ENCODE measurements at places on chromosomes 2 and 18.

GRCh38 chr18:25167612-25168410, 184.2 kb downstream of the ZNF521 start:
- DNase-seq: no peak

DNA sequence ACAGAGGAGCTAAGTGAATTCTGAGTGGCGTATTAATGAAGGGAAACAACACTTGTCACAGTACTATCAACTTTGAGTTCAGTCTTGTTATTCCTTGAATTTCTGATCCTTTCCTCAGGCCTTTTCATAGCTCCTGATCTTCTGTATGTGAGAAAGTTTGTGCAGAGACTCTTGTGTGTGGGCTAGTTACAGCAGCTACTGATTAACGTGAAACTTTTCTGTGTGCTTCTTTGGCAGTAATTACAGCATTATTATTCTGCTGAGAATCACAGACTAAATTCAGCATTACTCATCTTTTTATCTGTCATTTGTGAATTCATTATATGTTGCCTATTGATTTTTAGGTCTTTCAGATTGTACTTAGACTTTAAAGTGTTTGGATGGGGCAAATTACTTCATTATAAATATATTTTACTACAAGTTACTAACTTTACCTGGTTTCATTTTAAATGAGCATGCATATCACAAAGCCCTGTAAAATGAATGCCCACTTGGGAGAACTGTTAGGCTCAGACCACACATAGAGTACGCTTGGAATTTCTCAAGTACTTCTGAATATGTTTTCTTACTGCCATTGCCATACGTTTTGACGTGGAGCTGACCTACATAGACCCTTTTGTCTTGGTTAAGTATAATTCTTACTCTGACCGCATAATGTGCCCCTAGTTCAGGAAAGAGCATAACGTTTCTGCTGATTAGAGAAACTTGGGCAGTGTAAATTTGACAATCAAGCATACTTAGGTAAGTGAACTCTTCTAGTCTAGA, 36.2 kb downstream of the CREB1 start:
- no peak for DNase-seq

DNA sequence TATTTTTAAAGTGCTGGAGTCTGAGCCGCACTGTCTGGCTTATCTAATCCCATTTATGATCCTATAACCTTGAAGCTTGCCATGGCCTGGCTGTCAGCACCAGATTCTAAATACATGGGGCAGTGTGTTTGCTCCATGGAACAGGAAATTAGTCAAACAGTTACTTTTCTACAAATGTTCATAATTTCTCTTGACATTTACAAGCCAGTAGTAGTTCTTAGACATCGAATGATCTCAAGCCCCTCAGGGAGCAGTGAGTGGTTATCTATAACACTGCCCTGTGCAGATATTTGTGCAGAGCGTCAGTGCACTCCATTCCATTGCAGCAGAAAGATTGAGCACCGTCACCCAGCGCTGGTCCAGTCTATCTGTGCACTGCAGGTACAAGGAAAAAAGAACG, 205.2 kb downstream of the AGPS start:
- no peak for DNase-seq

GRCh38 chr2:134392442-134393074, 138.7 kb downstream of the MGAT5 start:
- no peak for DNase-seq

DNA sequence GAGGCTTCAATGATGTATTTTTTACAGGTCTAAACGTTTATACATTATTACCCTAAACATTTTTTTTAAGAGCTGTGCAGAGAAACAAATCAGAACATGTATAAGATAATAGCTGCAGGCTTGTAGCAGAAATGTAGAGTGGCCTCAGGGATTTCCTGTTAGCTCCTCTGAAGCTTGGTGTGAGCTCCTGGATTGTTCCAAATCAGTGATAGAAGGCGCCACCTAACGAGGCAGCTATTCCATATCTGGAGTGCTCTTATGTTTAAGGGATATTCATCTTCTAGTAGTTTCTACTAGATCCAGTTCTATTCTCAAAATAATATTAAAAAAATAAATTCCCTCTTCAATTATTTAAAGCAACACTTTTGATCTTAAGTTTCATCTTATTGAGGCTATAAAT, 93.1 kb downstream of the LRP1B start:
- DNase-seq: no peak

DNA sequence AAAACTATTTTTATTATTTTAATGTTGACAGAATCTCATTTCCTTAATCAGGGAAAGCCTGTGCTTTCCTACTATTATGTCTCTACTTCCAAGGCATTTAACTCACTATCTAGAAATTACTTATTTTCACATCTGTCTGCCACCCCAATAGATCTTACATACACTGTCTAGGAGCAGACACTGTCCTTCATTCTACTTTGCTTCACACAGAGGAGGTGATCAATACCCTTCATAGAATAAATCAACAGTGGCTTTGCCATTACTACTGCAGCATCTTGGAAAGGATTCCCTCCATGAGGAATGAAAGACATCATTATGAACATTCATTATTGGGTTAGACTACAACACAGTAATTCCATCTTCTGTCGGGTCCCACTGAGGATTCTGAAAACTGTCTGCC, 31.7 kb downstream of the CDH20 start:
- no peak for DNase-seq

DNA sequence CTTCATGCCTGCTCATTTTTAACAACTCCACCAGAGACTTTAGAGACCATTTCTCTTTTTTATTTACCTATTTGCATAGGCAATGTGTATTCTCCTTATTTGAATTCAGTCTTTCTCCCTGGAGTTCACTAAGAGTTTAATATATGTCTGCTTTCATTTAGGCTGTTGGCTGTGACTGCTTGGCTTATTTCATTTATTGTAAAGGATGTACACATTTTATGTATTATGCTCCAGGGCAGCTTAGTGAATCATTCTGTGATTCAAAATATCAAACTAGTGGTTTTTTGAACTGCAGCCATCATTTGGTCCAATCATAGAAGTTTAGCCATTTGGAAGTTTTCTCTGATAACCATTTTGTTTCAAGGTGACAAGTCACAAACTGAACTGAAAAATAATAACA, 229.6 kb downstream of the LPIN1 start:
- DNase-seq: no peak

DNA sequence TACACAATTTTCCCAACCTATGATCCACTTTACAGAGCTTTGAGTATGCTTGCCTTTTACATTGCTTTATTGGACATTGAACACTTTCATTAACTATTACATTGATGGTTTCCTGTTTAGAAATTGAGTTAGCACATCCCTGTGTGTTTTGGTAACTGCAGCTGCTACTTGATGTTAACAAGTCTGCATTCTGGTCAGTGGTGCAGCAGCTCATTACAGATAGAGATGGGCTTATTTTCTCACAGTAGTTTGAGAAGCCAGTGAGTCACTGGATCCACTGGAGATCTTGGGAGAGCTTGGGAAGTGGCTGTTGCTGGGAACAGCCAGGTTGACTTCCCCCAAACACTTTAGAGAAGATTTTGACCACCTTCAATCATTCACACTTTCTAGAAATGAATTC, 150.5 kb downstream of the ARHGAP15 start:
- DNase-seq: no peak

GRCh38 chr2:60469536-60470317, 83.7 kb downstream of the BCL11A start:
- DNase-seq: no peak

DNA sequence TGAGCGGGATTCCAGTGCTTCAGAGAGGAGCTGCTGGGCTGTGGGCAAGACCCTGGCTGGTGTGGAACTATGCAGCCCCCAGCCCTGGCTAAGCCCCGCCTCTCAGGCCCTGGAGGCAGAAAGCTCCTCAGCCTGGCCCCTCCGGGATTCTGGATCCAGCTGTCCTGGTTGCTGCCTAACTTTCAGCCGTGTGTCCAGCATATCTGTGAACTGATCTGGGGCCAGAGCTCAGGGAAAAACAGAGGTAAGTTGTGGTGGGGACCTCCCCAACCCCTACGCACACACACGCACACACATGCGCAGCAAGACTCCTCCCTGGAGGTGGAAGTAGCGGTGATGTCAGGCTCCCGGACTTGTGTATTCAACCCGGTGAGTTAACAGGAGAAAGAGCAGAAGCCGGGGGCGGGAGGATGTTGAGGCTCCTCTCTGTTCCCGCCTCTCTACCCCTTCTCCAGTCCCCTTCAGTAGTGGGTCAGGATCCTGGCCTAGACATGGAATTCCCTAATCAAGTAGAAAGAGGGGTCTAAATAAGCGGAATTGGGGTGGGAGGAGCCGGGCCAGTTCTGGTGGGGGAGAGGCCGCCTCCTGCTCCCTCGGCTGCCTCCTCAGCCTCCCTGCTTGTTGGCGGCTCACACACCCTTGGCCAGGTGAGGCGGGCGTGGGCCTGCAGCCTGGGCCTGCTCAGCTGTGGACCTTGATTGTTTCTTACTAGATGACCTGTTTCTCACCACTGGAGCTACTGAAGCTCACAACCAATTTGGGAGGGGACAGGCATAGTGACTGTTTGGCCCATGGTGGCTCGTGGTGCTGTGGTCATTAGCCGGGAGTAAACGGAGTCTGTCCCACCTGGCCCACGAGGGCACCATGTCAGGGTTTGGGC, 33.4 kb downstream of the SIX2 start:
- no peak for DNase-seq

DNA sequence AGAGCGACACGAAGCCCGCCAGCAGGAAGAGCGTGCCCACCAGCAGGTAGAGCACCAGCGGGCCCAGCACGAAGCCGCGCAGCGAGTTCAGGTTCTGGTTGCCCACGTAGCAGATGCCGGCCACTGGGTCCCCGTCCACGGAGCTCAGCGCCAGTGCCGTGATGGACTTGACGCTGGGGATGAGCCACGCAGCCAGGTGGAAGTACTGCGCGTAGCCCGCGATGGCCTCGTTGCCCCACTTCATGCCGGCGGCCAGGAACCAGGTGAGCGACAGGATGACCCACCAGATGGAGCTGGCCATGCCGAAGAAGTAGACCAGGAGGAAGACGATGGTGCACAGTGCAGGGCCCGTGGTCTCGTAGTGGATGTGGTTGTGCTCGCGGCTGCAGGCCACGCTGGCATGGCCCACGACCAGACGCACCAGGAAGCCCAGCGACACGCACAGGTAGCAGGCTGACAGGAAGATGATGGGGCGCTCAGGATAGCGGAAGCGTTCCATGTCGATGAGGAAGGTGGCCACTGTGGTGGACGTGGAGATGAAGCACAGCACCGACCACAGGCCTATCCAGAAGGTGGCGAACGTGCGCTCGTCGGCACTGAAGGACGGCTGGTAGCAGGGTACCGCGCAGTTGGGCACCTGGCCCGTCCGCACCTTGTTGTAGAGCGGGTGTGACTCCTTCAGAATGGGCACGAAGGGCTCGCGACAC, 2.1 kb downstream of the FZD5 start:
- no peak for DNase-seq

DNA sequence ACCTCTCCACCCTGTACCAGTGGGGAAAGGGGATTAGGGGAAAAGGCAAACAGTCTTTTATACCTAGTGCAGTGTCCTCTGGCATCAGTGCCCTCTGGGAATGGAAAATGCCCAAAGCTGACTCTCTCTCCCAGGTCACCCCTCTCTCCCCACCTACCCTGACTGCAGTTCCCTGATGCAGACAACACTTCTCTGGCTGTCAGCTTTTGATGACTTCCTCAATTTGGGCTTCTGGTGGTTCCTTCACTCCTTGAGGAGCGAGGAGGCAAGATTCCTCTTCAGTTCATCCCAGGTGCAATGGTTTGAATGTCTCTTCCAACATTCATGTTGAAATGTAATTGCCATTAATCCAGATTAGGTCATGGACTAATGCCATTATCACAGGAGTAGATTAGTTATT, 19.7 kb upstream of the PPM1B start:
- DNase-seq: no peak

DNA sequence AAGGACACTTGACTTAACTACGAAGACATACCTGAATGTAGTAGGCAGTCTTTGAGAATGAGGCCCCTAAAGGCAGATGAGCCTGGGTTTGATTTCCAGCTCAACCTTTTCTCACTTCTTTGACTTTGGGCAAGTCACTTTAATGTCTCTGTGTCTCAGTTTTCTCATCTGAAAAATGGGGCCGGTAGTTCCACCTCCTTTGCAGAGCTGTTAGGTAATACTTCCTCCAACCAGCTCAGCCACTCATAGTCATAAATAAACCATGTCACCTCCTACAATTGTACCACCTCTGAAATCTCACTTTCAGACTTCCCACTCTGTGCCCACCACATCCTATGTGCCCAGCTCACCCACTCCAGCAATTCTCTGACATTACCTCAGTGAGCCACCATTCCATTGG, 10.4 kb downstream of the ARHGAP25 start:
- DNase-seq: no peak

- DNase-seq: no peak
These were observed 16.9 kb upstream of the DAPL1 start for GRCh38 chr2:158778243-158778642.

GRCh38 chr2:215171151-215171550, 32.7 kb upstream of the ABCA12 start:
- peak; percentile 5 for DNase-seq

DNA sequence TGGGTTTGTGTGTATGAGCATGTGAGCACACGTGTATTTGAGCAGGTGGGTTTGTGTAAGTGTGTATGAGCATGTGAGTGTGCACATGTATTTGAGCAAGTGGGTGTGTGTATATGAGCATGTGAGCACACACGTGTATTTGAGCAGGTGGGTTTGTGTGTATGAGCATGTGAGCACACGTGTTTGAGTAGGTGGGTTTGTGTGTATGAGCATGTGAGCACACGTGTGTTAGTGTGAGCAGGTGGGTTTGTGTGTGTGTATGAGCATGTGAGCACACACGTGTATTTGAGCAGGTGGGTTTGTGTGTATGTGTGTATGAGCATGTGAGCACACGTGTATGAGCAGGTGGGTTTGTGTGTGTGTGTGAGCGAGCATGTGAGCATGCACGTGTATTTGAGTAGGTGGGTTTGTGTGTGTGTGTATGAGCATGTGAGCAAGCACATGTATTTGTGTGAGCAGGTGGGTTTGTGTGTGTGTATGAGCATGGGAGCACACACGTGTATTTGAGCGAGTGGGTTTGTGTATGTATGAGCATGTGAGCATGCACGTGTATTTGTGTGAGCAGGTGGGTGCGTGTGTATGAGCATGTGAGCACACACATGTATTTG, 169.7 kb downstream of the TWIST2 start:
- no peak for DNase-seq

DNA sequence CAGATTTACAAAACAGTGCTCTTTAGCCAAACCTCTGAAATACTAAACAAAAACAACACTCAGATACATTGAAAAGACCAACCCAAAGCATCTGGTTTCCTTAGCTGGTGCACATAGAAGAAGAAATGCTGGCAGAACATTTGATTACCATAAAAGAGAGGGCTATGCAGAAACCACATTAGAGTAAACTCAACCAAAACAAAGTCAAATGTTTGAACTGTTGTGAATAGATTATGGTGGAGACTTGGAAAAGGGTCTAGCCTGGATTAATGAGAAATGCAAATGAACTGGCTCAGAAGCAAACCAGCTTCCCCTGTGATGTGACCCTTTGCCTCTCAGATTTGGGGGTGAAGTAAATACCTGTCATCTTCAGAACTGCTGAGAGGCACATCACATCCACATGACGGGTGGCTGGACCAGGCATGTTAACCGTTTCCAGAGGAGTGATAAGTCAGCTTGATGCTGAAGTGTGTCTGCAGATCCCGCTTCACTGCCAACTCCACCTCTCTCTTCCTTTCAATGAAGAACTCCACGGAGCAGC, 153.0 kb downstream of the NRP2 start:
- DNase-seq: no peak
